Activated T-helper 17 cell treated with anti-CD3 and anti-CD28 coated beads, Interleukin-2, amount 50 U/mL, for 72 hours (primary cell): ENCODE measurements at places on chromosomes 11 and 22. TPM values are rescaled to one million over a fixed set of nuclear protein-coding genes. Genes with fewer than 3 reads are reported as not detected.
A peak's percentile ranks its signal among the peaks of the same experiment; 100 is the strongest.

DNA sequence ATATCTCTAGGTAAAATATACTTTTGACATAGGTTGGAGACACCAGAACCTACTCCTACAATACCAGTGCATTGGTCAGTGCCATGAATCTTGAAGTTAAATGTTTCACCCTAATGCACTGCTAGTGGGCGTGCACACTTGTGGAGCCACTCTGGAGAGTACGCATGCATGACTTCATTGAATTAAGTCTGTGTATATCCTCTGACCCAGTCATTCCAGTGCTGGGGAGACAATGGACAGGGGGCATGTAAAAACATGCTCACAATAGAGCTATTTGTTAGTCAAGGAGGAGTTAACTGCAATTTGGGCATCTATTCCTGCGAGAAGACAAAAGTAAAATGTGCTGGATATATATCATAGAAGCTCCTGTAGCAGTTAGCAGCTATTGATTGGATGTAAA, 335.4 kb upstream of the NCAM1 start:
- no peak for ATAC-seq

CD81 gene
- total RNA-seq: 170 TPM

FJX1 gene
- total RNA-seq: 0.48 TPM

FIBIN gene
- total RNA-seq: not detected

GRCh38 chr11:69123593-69124545, 31.9 kb upstream of the SMIM38 start:
- peak; percentile 5 for ATAC-seq

DNA sequence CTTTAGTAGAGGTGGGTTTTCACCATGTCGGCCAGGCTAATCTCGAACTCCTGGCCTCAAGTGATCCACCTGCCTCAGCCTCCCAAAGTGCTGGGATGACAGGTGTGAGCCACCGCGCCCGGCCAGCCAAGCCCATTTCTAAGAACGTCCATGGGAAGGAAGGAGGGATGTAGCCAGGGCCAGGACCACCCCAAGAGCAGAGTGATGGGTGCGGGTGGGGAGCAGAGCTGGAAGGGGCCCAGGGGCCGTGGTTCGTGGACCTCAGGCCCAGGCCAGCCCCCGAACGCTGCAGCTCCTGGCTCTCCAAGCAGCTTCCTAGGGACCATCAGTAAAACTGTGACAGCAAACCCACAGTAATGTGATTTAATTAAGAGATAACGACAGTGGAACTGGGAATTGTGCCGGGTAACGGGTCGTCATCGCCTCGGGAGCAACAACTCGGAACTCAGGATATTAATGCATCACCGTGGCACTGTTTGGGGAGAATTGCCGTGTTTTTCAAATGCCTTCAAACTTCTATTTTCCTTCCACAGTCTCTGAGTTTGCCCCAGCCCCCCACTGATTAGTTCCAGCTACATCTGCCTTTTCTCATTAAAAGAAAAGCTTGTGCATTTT, 74.3 kb downstream of the BRD1 start:
- ATAC-seq: no peak

- no peak for ATAC-seq
These were observed 91.2 kb downstream of the DSCAML1 start for GRCh38 chr11:117705866-117706265.

DNA sequence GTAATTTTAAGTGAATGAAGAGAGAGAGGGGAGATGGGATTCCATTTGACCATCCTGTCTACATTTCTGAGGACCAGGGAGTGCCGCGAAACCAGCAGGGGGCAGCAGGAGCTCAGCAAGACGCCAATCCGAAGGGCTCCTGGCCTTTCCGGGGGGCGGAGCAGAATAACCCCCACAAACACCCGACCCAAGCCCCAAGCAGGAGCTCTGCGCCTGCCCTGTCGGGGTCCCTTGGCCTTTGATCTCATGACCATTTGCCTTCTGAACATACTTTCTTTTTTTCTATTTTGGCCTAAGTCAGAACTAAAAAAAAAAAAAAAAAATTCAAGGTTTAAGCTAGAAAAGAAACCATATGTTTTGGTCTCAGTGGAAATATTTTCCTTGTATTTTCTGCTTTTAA, 21.9 kb upstream of the SCN2B start:
- peak; percentile 18 for ATAC-seq

- no peak for ATAC-seq
These were observed 4.9 kb downstream of the HTATIP2 start for GRCh38 chr11:20368438-20368837.

EI24 gene
- 17.0 TPM for total RNA-seq
